ENCODE measurements at places on chromosomes 5 and 9.

GRCh38 chr5:97231025-97231636, 48.1 kb upstream of the RIOK2 start:
- DNase-seq: no peak

- no peak for DNase-seq
Measured at GRCh38 chr5:135015942-135016341, 18.1 kb downstream of the PITX1 start.

DNA sequence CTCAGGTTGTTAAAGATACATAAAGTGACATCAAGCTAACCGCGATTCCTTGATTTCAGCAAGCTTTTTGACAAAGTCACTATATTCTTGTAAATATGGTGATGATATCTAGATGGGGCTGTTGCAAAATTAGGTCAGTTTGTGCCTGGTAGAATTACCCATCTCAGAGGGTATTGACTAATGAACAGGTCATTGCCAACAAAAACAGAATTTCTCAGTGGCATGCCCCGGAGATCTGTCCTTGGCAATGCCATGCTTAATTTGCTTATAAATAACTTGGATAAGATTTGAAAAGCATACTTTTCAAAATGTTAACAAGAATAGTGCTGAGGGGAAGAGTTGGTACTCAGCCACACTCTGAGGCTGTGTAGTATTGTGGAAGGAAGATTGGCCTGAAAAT, 783.3 kb upstream of the SEMA6A start:
- DNase-seq: no peak

DNA sequence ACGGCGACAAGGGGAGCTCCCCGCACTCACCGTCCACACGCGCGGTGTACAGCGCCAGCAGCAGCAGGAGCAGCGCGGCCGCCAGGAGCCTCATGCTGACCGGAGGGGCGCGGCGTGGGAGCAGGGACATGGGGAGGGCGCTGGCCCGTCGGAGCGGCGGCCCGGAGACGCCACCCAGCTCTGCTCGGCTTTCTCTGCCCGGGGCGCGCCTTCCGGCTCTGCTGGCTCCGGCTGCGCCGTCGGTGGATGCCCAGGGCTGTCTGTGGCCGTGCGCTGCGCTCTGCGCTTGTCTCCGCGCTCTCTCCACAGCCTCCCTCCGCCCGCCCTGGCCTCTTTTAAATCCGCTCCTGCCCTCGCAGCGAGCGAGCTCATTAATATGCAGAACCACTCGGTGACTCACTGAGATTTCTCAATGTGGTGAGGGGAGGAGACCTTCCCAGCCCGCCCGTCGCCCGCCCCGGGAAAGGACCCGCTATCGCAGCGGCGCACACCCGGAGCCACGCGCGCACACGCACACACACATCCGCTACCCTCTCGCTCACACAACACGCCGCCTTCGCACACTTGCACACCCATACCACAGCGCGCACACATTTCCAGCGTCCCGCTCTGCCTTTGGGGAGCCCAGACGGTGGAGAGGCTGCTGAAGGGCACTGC, at the start of gene CXCL14:
Gene CXCL14 (minus strand): TSS at position 307 of the 657 bp plus-strand sequence. CDS start 213 bp downstream, at position 94.
- DNase-seq: no peak

DNA sequence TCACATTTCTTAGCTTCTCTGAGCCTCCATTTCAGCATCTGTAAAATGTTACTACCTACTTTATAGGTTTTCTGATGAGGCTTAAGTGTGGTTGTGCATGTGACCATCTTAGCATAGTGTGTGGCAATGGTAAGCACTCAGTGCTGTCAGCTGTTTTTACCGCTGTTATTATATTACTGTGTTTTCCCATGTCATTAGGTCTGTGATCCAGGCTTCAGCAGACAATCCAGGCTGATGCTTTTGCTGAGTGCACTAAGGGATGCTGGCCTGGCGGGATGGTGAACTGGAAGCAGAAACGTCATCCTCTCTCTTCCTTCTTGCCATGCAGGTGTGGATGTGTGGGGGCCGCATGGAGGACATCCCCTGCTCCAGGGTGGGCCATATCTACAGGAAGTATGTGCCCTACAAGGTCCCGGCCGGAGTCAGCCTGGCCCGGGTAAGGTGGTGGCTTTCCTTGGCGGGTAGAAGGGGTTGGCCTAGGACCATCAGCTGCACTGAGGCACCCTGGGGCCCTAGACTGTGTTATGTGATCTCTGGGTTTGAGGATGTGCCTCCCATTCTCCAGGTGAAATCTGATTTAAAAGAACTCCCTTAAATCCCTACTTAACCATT, 41.9 kb upstream of the SAP30L start:
- no peak for DNase-seq

- DNase-seq: no peak
Measured at GRCh38 chr5:74334062-74334761, 306.3 kb downstream of the ENC1 start.

DNA sequence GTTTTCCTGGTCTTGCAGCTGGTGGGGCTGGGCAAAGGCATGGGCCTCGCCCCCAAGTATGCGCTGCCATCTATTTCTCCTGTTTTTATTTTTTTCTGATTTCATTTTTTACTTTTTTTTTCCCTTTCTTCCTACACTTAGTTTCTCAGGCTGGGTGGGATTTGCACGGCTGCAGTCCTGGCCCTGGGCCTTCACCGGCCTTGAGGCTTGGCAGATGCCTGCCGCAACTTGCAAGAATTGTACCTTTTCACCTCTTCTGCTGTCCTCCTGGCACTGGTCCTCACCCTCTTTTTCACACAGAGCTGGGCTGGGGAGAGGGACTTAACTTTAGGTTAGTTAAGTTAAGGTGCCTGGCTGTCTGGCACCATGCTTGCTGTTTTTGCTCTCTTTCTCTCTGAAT, 10.3 kb upstream of the IRGM start:
- DNase-seq: no peak

GRCh38 chr5:58133631-58134296, 326.1 kb downstream of the PLK2 start:
- DNase-seq: no peak

GRCh38 chr5:36261186-36261585, 19.5 kb upstream of the NADK2 start:
- DNase-seq: no peak

- DNase-seq: no peak
Measured at GRCh38 chr9:24817756-24818155, 272.1 kb upstream of the IZUMO3 start.

- no peak for DNase-seq
Measured at GRCh38 chr9:38626006-38626405, 5.6 kb upstream of the ANKRD18A start.

GRCh38 chr5:147484708-147485020, 25.2 kb downstream of the DPYSL3 start:
- no peak for DNase-seq

DNA sequence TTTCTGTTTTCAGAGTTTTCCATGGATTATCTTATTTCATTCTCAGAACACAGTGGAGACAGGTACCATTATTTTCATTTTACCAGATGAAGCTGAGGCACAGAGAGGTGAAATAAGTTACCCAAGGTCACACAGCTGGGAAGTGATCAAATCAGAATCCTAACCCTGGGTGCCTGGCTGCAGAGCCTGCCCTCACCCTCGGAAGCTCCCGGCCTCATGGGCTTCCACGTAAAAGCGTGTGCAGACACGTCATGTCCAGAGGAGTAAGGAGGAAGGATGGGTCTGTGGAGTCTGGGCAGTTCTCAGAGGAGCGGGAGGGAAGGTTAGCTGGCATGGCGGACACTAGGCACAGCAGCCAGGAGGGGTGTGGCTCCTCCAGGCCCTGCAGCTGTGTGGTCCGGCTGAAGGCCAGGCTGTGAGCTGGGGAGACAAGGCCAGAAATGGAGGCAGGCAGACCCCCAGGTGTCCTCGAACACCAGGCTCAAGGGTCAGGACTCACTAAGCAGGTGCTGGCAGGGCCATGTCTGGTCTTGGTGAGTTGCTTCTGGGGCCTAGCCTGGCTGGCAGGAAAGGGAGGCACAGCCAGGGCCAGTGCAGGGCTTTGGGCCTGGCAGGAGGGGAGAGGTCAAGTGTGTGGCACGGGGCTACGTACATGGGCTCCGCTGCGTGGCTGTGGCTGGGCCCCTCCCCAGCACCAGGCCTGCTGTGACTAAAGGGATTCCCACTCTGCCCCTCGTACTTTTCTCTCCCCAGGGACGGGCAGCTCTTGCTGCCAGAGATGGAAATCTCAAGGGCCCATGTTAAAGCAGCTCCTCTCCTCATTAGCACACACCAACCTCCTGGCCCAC, 5.6 kb downstream of the TBC1D9B start:
- no peak for DNase-seq

- no peak for DNase-seq
Measured at GRCh38 chr5:141485321-141486055, 658 bp downstream of the PCDHGC4 start.

- no peak for DNase-seq
Measured at GRCh38 chr5:81180780-81181460, 52.2 kb upstream of the CKMT2 start.

DNA sequence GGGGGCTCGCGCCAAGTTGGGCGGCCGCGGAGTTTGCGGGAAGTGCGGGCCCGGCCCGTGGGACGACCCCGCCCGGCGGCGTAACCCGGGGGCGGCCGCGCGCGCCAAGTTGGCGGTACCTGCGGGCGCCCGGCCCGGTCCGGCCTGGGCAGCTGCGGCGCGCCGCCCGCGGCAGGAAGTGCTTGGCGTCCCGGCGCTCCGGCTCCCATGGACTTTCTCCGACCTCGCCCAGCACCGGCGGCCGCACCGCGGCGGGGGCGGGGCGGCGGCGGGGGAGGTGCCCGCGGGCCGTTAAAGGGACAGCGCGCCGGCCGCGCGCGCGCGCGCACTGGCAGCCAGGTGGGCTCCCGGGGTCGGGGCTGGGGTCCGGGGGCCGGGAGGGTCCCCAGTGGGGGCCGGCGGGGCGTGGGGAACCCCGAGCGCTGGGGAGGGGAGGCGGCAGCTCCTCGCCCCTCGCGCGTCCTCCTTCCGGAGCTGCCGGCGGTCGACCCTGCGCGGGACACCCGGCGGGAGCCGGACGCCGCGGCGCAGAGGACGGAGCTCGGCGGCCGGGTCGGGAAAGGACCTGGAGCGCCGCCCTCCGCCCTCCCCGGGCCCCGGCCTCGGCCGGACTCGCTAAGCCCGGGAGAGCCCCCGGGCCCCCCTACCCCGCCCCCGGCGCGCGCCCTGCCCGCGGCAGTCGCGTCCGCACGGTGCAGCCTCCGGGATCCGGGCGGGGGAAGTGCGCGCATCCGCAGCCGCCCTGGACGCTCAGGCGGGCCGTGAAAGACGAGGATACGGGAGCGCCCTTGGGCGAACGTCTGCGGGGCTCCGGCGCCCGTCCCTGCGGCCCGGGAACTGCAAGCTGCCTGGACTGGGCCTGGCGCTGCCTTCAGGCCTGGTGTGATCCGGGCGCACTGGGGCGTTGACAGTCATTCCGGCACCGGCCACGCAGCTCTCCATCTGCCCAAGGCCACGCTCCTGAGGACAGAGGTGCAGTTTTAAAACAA, at the start of gene NACC2:
Gene NACC2 (minus strand): TSS at position 220 of the 989 bp plus-strand sequence. CDS start 44,768 bp downstream, outside the sequence.
- DNase-seq: no peak

GRCh38 chr5:96320797-96321196, 112.3 kb downstream of the PCSK1 start:
- no peak for DNase-seq

DNA sequence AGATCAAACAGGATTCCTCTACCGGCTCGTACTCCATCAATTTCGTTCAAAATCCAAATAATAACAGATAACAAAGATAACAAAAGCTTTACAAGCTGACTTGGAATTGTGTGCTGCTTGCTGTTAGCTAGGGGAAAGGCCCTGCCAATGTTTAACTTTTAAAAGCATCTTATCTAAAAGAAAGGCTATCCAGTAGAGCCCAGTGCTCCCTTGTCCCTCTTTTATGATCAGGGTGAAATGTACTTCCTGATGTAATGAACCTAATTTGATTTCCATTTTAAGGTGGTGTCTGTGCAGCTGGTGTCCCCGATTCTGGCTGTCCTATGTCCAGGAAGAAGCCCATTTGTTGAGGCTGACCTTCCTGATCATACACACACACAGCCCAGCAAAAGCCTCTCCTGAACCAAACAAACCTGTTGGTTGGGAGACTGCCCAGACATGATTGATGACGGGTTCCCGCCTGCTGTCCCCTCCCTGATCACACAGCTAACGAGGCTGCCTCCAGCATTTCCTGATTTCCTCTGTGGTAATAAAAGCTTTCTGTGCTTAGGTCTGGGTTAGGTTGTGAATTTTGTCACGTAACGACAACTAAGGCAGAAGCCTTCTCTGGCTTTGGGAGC, 54.1 kb downstream of the PWWP2A start:
- no peak for DNase-seq

GRCh38 chr5:5534333-5534732, 111.9 kb downstream of the ICE1 start:
- DNase-seq: no peak

Measured in NK-92 treated with Interleukin-12 subunit alpha and Interleukin-12 subunit beta, amount 100 ng/mL, for 24 hours (cell line).